Activated effector memory CD4-positive, alpha-beta T cell treated with anti-CD3 and anti-CD28 coated beads, Interleukin-2, amount 50 U/mL, for 16 hours (primary cell): ENCODE measurements at places on chromosomes 5 and 9.

DNA sequence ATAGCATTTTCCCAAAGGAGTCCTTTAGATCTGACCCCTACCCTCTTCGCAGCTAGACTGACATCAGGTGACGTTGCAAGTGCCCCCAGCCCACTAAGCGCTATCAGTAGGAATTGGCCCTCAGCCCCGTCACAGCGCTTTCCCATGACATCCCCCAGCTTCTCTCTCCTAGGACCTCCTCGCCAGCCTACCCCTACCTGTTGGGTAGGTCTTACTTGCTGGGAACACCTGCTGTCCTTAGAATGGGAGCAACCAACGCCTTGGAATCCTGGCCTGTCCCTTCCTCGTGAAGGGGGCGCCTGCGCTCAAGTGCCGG is 584 bp upstream of the PIP5K1B start:
- DNase-seq = no peak

GRCh38 chr5:43773478-43773844 is 170.5 kb downstream of the NNT start:
- DNase-seq = no peak

GRCh38 chr5:73459366-73459765 is 10.8 kb upstream of the FOXD1 start:
- DNase-seq = no peak

- peak; percentile 63 for DNase-seq
These were observed 4.4 kb downstream of the NSMF start for GRCh38 chr9:137454597-137455358.

- DNase-seq = peak; percentile 92
These were observed at the start of gene CORO2A for GRCh38 chr9:98192503-98193335. CORO2A (minus strand) TSS chr9:98192637; CDS start chr9:98157660, 34,977 bp downstream.

GRCh38 chr9:35508069-35508468 is 18.2 kb downstream of the RUSC2 start:
- DNase-seq = no peak

DNA sequence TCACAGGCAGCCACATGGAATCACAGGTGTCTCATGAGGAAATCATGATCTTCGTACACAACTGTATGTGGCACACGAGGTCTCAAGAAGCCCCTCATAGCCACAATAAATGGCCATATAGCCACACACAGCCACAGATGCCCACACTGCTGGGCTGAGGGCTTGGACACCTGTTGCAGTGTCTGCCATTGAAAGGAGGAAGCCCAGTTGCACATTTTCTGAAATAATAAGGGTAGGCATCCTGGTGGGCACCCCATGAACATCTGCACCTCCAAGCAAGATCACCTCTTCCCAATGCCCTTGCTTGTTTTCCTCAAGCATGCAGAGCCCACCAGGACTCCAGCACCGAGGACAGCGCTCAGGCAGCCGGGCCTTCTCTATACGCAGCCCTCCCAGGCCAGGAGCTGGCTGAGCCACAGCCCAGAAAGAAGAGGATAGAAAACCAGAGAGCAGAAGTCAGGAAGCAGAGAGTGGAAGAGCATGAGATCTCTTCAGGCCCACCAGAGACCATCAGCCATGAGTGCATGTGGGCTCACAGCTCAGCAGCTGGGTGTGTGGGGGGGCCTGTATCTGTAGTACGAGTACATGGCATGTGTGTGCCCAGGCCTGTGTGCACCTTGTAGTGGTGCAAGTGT is 1.0 kb upstream of the ACSL6 start:
- peak; percentile 58 for DNase-seq

- no peak for DNase-seq
These were observed 68.5 kb downstream of the SLC28A3 start for GRCh38 chr9:84271921-84272556.

GRCh38 chr9:109369285-109369684 is 48.4 kb upstream of the EPB41L4B start:
- no peak for DNase-seq

DNA sequence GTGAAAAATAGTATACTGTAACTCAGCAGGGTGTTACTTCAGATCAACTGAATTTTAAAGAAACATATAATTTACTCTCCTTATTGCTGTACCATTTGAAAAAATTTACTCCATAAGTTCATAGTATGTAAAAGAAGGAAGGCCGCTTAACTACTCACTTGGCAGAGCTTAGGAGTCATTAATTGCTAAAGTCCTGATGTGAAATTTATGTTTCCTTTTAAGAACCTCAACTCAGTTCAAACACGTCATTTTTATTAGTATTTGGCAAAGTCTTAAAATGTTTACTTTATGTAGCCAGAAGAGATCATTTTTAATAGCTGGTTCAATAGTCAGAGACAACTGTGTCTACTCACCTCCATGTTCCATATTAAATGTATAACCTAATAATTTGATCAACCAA is 268.6 kb downstream of the CDH10 start:
- DNase-seq = no peak

- no peak for DNase-seq
These were observed 1.0 kb downstream of the CEMIP2 start for GRCh38 chr9:71767163-71767775.

- DNase-seq = no peak
These were observed 3.0 kb upstream of the HRCT1 start for GRCh38 chr9:35903049-35903448.

- no peak for DNase-seq
These were observed 1206.7 kb downstream of the CDH12 start for GRCh38 chr5:21646469-21646868.

- no peak for DNase-seq
These were observed 122.1 kb upstream of the ADAMTS16 start for GRCh38 chr5:5017827-5018577.

DNA sequence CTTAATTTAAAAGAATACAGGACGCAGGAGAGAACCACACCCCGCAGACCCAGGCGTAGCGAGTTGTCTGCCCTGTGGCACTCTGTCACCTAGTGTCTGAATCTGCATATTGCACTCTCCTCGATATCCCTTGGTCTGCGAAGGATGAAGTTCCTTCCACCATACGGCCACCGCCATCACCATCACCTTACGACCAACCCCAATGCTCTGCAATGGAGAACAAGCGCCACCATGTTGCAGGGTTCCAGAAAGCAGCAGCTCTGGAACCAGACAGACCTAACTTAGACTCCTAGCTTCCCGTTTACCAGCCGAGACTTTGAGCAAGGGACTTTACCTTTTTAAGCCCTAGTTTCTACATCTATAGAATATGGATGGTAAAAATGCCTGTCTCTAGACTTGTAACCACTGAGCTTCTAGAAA is 77.4 kb upstream of the DMRT1 start:
- no peak for DNase-seq

- DNase-seq = no peak
These were observed 294.7 kb upstream of the DMRT1 start for GRCh38 chr9:546797-547223.

GRCh38 chr5:64865662-64866061 is 96.9 kb downstream of the CWC27 start:
- DNase-seq = no peak

DNA sequence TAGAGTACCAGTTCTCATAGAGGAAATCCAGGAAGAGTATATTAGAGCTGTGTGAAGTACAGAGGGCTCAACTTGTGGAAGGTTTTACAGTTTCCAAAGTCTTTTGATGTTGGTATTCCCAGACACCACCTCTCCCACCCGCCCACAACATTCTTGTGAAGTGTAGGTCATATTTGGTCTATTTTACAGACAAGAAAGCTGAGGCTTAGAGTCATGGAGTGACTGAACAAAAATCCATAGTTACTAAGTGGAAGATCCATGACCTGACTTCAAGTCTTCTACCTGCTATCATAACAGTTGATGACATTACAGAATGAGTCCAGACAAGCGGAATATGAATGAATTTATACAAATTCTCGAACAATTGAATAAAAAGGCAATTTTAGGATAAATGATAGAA is 187.1 kb upstream of the RPS23 start:
- DNase-seq = no peak

DNA sequence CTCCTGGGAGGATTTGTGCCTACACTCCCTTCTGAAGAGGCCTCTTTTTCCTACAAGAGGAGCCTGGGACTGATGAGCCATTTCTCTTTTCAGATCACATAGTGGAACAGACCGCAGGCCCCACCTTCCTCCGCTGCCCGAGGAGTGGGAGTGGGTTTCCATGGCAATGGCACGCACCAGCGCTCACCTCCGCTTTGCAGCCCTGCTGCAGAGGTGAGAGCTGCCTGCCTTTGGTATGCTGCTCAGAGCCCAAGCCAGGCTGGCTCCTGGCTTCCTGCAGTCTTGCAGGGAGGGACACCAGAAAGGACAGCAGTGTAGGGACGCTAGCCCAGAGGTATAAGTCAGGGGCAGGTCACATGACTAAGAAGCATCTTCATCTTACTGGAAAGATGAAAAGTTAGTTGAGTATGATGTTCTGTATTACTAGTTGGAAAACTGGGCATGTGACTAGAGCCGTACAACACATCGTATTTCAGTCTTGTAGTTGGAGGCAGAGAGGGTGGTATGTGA is 12.4 kb downstream of the PTTG1 start:
- peak; percentile 73 for DNase-seq

- DNase-seq = no peak
These were observed 124.4 kb downstream of the SLC28A3 start for GRCh38 chr9:84216151-84216550.

- DNase-seq = no peak
These were observed 298.1 kb downstream of the CETN3 start for GRCh38 chr5:90111364-90112032.
